Stimulated activated CD8-positive, alpha-beta memory T cell treated with anti-CD3 and anti-CD28 coated beads, Interleukin-15, amount 100 ng/mL, for 24 hours (primary cell): ENCODE measurements at places on chromosomes 7 and 10.

DNA sequence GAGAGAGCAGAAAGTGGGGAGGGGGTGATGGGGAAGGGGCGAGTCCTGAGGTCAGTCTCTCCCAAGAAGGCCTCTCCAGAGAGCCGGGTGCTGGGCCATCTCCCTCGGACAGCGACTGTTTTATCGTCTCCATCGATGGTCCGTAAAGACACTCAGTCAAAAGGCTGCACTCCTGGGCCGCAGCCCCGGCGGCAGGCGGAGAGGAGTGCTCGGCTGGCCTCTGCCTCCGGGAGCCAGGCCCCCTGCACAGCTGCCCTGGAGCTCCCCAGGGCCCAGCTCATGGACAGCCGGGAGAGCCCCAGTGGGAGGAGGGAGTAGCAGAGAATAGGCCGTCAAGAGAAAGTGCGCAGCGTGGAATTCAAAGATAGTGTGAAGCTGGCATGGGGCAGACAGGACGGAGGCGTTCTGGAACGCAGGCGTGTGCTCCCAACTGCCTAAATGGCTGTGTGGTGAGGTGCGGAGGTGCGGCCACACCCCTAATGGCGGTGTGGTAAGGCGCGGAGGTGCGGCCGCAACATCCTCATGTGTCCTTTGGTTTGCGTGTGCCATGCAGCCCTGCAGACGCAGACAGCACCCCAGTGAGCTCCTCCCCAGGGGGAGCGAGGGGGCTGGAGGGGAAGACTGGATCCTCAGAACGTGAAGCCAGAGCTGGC lies 477.5 kb upstream of the FOXK1 start:
- DNase-seq, result no peak

DNA sequence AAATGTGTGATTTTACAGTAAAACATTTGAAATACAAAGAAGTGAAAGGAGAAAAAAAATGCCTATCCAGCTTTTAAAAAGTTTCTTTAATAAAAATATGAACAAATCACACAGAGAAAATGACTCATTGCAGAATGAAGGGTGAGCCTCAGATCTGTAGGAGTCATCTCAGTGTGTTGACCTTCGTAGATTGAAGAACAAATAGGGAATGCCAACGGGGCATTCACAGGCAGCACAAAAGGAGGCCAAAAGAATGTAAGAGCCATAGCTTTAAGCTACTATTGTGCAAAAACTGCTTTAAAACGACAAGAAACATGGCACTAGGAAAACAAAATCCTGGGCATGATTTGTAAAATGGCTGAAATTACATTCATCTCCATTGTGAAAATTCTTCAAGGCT lies 782.7 kb upstream of the CELF2 start:
- no peak for DNase-seq

DNA sequence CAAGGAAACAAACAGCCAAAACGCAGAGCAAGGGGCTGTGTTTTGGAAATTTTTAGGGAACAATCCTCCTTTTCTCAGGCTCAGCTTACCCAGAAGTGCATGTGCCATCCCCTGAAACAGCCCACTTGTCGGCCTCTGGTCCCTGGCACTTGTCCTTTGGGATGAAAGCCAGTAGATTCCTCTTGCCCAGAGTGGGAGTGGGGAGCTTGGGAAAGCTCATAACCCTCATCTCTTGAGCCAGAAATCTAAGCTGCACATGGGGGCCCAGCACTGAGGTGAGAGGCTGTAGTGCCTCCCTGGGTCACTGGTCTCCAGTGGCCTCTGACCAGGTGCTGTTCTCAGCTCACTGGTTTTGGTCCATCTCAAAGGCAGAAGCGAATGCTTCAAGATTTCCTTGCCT lies 150.3 kb downstream of the RNF216 start:
- no peak for DNase-seq

DNA sequence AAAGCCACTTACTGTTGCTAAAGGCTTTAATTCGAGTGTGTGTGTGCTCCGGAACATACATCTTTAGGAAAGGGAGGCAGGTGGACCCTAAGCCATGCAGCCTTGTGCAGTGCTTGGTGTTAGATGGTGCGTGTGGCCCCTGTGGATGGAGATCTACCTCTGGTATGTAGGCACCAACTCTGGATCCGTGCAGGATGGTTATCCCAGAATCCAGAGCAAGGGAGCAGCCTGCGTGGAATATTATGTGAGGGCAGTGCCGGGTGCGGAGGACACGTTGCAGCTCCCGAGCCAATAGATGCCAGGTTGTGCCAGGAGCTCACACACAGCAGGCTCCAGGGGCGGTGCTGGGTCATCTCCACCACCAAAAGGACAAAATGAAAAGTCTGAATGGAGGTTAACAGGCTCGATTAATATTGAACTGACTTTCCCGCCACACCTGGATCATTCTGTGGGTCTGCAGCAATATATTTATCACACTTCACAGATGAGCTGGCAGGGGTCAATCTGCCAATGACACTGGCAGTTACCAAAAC lies 143.0 kb upstream of the NPS start:
- no peak for DNase-seq

DNA sequence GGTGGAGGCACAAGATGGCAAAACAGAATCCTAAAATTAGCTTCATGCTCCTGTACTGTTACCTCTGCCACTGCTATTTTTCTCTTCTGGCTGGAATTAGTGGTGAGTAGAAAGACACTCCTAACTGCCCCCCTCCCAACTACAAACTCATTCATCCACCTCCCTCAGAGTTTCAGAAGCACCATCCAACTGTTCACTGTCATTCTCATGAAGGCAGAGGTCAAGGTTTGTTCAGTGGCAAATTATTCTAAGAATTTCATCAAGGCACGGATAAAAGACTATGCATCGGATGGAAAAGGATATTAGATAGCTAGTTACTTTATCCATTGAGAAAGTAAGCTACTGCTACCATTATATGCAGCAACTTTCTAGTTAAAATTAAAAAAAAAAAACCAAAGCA lies 59.7 kb downstream of the LRGUK start:
- DNase-seq, result no peak

- no peak for DNase-seq
Observed at GRCh38 chr7:49112647-49113046, 188.3 kb downstream of the CDC14C start.

GRCh38 chr10:95404462-95404858 lies 113.7 kb upstream of the PDLIM1 start:
- no peak for DNase-seq

- no peak for DNase-seq
Observed at GRCh38 chr7:46319841-46320240, 398.8 kb upstream of the IGFBP3 start.

GRCh38 chr10:58189269-58189668 lies 78.4 kb downstream of the IPMK start:
- DNase-seq, result no peak

DNA sequence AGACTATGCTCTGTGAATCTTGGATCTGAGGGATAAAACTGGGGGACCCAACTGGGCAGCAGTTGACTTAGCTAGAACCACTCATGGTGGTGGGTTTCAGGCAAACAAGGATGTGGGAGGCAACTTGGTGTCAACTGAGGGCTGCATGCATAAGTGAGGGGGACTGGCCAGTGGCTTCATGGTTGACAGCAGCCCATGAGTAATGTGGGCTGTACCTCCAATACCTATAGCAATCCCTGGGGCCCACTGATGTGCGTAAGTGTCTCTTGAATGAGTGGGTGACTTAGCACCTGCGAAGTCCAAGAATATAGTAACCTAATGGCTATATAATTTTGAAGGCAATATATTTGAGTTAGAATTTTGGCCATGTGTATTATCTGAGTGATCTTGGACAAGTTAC lies 13.7 kb upstream of the MAP3K8 start:
- no peak for DNase-seq

GRCh38 chr10:65358565-65358964 lies 1567.3 kb upstream of the LRRTM3 start:
- no peak for DNase-seq

GRCh38 chr7:34087892-34088891 lies 182.9 kb downstream of the BMPER start:
- DNase-seq, result no peak

DNA sequence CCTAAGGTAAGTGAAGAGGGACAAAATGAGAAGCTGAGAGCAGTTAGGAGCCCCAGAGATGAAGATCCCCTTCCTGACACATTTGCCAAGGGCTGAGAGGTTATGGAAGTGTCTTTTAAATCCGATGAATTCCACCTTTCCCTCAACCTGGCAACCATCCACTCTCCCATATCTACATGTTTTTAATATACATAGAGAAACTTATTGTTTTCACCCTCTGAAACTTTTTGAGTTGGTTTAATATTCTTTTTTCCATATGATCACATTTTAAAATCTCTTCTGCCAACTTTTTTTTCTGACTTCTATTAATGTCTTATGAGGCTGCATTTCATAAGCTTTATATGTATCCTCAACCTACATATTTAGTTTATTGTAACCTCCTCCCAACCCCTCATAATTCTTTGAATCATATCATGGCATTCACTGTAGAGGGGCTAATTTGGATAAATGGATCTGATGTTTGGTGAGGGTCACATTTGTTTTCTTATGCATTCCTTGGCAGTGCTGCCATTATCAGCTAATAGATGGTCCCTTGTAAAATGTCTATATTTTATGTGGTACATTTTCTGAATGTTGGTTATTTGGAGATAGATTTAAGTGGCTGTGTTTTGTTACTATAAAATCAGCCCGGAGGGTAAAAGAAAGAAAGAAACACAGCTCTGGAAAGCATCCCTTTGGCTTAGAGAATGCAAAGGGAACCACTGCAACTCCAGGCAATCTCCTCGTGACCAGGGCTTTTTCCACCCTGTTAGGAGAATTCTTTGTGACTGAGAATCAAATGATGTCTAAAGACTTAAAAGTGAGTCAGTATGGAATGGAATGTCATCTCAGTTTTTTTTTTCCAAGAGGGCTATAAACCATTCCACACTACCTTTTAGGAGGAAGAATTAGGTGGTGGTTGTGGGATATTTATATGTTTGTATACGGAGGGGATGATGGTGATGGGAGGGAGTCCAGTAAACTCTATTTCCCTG lies 334.4 kb downstream of the SUGCT start:
- DNase-seq, result no peak

DNA sequence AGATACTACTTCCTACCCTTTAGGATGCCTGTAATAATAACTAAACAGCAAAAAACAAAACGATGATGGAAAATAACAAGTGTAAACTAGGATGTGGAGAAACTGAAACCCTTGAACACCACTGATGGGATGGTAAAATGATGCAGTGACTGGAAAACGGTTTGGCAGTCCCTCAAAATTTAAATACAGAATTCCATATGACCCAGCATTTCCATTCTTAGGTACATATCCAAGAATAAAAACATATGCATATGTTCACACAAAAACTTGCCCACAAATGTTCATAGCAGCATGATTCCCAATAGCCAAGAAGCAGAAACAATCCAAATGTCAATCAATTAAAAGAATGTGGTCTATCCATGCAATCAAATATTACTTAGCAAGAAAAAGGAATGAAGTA lies 25.8 kb downstream of the SMURF1 start:
- DNase-seq, result no peak

GRCh38 chr10:69409176-69409495 lies 7.6 kb downstream of the TACR2 start:
- DNase-seq, result no peak

GRCh38 chr10:70295926-70296325 lies 12.1 kb upstream of the NPFFR1 start:
- no peak for DNase-seq
